ENCODE measurements at places on chromosomes 5 and 9. TPM values are rescaled to one million over a fixed set of nuclear protein-coding genes. Genes with fewer than 3 reads are reported as not detected.

DNA sequence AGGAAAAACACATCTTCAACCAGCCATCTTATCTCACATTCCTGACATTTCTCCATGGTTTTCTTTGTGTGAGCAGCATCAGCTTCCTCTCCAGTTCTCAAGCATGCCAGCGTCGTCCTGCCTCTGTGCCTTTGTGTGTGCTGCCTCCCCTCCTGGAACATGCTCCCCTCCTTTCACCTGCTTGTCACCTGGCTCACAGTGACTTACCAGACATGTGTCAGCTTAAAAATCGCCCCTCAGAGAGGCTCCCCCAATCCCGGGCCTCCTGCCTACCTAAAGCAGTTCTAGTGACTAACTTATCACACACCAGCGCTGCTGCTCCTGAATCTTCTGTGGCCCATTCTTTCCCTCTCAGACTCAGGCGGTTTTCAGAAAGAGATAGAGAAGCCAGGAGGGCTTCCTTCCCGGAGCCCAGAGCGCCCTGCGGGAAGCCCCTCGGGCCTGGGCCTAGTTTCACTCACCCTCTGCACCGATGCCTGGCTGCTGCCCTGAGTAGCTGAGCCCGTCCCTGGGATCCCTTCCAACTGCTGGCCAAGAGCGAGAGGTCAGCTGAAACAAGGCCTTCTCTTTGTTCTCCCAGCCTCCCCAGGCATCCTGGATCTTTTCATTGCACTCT, 51.1 kb upstream of the MVB12B start:
- no peak for DNase-seq

- no peak for DNase-seq
Measured at GRCh38 chr5:165232509-165233028, 1727.2 kb downstream of the MAT2B start.

GRCh38 chr9:34986540-34987047, 3.0 kb upstream of the DNAJB5 start:
- DNase-seq: no peak

GRCh38 chr5:180646289-180646962, 3.0 kb downstream of the FLT4 start:
- no peak for DNase-seq

GRCh38 chr5:159336586-159336985, 6.3 kb upstream of the IL12B start:
- no peak for DNase-seq

DNA sequence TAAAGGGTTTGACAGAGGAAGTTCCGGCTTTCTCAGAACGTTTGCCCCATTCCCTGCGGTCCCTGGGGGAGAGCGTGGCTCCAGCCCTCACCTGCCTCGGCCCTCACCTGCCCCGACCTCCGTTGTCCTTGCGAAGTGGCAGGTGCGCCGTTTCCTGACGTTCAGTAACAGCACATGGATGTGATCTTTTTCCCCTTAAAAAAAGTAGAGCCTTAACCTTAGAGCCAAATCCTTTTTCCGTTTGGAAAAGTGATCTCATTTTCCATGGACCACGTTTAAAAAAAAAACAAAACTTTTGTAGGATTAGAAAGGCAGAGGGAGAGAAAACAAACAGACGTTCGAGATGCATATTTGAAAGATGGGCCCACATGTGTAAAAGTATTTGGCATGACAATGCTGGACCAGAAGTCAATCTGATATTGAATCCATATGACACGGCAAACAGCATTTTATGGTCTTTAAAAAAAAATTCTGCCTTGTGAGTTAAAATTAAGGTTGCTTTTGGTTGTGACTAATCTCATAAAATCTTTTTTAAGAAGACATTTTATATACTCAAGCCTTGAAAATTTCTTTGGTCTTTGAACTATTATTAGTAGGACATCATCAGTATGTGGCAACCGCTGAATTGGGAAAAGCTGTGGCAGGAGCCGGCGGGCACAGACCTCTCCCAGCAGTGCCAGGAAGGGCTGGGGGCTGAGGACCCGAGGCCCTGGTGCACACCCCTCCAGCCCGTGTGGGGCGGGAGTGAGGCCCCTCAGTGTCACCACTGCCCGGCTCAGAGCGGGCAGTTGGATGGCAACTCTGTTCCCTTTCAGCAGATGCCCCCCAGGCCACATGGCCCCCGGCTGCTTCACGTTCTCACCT, 42.5 kb upstream of the EXOC3 start:
- DNase-seq: no peak

DNA sequence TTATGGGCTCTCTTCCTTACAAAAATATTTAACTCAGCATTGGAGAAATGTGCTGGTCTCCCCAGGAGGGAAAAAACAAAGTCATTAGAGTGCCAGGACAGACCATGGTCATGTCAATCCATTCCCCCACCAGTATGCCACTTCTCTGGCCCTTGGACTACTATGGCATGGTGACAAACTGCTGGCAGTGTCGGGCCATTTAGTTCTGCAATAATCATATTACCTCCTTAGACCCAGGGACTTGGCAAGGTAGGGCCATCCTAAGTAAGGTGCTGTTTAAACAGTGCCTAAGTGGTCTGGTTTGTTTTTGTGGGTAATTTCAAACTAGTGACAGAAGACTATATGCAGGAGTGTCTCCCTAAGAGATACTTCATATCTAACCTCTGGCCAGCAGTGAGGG, 177.8 kb upstream of the STK32A start:
- DNase-seq: no peak

GRCh38 chr5:168851902-168852321, 272.7 kb upstream of the PANK3 start:
- no peak for DNase-seq

DNA sequence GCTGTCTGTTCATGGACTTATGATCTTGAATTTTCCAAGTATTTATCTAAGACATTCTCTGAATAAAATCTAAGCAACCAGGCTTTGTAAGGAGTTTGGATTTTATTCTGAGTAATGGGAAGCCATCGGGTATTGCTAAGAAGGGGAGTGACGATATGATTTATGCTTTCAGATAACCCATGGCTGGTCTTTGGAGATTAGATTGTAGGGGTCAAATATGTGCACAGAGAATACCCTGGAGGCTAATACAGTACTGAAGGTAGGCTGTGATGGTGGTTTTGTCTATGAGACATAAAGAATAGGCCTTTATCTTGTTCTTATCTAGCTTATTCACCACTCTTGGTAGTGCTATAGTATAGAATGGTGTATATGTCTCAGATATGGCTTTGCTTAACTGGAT, 60.0 kb upstream of the C5orf46 start:
- DNase-seq: no peak

DNA sequence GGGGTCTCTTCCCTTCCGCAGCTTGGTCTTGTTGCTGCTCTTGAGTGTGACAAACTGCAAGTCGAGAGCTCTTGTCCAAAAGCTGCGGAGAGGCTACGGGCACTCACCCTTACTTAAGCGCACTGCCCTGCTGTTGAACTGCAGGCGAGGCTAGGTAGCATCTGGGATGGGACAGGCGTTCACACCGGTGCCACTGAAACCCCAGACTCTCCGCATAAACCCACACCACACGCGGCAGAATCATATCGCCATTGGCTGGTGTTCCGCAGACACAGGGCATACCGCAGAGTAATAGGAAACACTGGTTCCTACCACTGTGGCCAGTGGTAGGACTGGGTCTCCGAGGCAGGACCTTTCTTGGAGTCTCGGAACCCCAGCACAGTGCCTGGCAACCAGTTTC, 2.2 kb upstream of the NPR3 start:
- DNase-seq: no peak

DNA sequence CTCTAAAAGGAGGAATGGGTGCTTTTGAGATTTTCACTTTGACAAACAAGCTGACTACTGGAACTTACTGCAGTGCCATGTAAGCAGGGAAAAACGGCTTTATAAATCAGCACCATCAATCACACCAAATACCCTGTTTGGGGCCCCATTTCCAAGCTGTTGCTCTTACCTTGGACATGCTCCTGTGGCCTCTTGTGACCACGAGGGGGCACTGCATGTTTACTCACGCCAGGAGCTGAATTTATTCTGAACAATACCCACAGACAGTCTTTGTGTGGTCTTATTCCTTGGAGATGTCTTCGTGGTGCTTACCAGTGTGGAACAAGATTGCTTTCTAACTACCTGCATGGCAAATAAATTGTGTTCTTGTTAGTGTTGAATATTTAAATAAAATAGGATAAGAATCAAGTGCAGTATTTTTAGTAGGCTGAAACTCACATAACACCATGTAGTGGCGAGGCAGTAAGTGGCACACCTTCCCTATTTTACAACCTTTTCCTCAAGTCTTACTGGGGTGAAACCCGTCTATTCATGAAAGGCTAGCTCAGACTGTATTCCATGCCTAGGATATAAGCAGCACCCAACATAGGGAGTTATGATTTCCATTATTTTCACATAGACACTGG, 155.5 kb upstream of the NMUR2 start:
- DNase-seq: no peak

The SPATA31A3 gene
- total RNA-seq: not detected

The TAF9 gene
- total RNA-seq: 50.8 TPM

The SLC1A3 gene
- 0.24 TPM for total RNA-seq

The LSM11 gene
- 1.9 TPM for total RNA-seq

The PDE8B gene
- 1.8 TPM for total RNA-seq

The WNK2 gene
- 44.6 TPM for total RNA-seq

The GPRIN1 gene
- 7.2 TPM for total RNA-seq

The ZNG1E gene
- 33.2 TPM for total RNA-seq

The SPAG8 gene
- 1.0 TPM for total RNA-seq

Data from PC-9 (cell line).